Activated T-cell treated with anti-CD3 and anti-CD28 coated beads, Interleukin-2, amount 50 U/mL, for 72 hours (primary cell): ENCODE measurements at places on chromosomes 7 and 10.

- no peak for DNase-seq
Measured at GRCh38 chr7:150685219-150686029, at the start of gene GIMAP2. TSS of gene GIMAP2 (plus strand) at chr7:150685706. CDS start at chr7:150687060, 1,354 bp downstream.

DNA sequence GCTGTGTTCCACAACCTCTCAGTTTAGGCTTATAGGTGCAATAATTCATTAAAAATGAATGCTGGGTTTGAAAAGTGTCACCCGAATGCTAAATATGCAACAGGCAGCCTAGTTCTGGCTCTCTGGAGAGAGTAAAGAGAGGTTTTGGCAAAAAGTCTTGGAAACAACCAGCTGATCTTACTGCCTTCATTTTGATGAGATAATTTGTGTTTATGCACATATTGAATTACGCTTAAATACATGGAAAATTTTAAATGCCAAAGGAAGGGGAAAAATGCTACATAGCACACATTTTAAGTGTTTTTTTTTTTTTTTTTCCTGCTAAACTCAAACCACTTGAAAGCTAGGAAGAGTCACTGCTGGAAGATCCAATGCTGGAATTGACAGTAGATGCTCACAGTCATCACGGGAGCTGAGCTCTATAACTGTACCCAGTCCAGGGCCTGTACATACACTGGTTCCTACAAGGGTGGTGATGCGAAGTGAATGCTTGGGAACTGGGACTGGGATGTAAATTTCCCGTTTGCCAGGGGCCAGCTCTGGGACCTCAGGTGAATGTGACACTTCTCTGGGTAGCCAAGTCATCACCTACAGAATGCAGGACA, 151.5 kb downstream of the PFKFB3 start:
- no peak for DNase-seq

DNA sequence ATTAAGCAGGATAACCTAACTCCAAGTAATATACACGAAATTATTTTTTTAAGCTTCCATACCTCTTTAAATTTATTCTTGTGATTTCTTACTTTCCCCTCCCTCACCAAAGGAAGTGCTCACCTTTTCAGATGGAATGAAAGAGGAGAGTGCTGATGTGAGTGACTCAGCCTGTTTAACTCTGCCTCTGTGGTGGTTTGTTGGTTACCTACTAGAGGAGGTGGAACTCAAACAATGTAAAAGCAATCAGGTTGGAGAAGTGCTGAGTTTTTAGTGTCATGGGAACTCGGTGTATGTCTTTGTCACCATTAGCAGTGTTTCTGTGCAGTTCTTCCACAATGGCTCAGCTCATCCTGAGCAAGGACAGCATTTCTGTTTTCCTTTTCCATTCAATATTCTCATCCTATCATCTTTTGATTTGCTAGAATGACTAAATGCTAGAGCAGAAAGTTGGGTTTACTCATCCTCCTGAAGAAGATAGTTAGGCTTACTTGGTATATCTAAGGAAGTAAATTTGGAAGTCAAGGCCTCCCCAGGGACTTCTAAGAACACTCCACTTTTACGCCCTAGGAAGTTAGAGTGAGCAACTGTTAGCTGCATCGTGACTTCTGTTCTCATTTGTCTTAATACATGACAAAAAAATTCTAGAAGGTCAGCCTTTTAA, 6.0 kb downstream of the ADD3 start:
- DNase-seq: no peak

DNA sequence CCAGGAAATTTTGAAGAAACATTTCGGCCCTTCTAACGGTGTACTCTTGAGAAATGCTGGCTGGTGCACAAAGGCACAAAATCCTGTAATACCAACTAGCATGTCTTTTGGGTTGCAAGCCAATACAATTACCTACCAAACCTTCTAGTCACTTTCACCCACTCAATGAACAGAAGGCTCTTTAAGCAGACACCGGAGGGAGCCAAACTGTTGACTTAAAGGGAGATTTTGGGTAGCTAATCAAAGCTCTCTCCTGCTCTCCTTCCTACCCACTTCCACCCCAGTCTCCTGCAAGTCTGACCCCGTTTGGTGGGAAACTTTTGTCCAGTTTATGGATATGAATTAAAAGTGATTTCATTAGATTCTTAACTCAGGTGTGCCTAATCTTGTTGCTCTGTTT, 24.0 kb downstream of the GRM3 start:
- no peak for DNase-seq

DNA sequence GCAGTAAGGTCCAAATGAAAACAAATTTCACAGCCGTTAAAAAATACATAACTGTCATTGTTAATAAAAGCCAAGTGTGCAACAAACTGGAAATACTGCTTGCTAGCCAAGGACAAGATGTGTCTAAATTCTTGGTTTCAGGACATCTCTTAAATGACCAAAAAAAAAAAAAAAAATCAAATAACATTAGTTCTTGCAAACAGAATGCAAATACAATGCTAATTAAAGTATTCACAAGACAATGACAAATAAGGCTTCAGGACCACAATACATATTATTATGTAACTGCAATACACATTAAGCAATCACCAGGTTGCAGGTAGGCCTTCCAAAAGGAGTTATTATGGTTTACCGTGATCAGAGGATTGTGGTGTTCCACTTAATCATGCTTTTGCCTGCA, 3.6 kb downstream of the ARHGAP21 start:
- DNase-seq: no peak

GRCh38 chr10:131946880-131947279, 34.8 kb downstream of the BNIP3 start:
- no peak for DNase-seq

- no peak for DNase-seq
Measured at GRCh38 chr7:154914996-154915380, 87.9 kb downstream of the PAXIP1 start.

DNA sequence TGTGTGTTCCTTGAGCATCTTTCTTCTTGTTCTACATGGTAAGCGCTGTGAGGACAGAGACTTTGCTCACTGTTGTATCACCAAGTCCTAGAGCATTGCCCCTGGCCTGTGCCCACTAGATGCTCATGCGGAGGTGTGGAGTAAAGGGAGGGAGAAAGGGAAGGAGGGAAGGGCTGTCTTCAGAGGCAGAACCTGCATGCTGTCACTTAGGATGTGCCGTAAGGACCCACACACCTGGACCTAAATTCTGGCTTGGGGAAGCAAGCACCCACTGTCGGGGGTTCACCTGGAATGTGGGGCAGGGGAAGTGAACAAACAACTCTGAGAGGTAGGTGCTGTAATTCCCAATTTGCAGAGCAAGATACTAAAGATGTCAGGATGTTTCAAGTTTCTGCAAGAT, 129.5 kb downstream of the PTPN20 start:
- DNase-seq: no peak
